ENCODE measurements at places on chromosomes 6 and 20.

DNA sequence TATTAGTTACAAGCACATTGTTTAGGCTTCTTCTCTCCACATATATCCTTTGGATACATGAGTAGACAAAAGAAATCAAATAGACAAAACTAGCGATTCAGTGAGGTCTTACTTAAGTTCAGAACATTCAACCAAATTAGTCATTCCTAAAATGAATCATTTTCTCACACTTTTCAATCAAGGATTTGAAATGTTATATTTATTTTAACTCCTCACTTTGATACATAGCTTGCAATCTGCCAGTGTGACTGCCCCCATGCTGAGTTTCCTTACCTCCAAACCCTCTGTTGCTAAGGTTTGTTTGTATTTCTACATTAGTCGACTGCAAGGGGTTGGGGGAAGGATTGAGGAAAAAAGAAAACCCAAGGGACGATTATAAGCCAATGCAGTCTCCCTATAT, 3.5 kb upstream of the MOXD1 start:
- DNase-seq = no peak

GRCh38 chr6:110468731-110469130, 7.7 kb downstream of the SLC22A16 start:
- DNase-seq = no peak

- DNase-seq = no peak
Measured at GRCh38 chr6:151948002-151948743, 140.7 kb downstream of the ESR1 start.

DNA sequence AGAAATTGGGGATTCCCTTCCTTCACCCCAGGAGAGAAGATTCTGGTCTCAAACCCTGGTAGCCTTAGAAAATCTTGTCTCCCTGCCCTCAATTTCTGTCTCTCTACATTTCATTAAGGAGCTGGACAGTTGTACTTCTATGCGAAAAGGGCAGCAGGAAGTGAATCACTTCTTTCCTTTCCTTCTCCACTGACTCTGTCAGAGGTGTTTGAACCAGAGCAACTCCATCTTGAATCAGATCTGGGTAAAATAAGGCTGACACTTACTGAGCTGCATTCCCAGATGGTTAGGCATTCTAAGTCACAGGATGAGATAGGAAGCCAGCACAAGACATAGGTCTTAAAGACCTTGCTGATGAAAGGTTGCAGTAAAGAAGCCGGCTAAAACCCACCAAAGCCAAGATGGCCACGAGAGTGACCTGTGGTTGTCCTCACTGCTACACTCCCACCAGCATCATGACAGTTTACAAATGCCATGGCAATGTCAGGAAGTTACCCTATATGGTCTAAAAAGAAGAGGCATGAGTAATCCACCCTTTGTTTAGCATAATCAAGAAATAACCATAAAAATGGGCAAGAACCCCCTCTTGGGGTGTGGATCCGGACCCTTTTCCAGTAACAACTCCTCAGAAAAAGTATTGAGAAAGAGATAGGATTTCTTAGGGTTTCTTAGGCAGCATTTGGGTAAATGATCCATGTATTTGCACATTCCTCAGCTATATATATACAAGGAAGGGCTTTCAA, 95.8 kb upstream of the PLCB4 start:
- DNase-seq = no peak

DNA sequence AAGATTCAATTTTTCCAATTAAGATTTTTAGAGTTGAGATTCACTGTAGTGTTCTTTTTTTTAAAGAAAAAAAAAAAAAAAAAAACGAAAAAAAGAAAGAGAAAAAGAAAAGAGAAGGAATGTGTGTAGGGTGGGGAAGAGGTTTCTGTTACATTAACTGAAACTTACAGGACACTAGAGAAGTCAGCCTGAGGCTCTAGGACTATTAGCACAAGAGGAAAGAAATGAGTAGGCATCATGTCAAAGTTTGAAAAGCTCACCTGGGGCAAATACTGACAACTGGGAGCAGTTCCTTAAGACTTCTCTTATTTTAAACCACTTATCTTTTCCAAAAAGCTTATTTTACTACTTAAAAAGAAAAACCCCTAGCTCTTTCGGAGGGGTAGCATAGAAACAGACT, 185.9 kb downstream of the DST start:
- no peak for DNase-seq

DNA sequence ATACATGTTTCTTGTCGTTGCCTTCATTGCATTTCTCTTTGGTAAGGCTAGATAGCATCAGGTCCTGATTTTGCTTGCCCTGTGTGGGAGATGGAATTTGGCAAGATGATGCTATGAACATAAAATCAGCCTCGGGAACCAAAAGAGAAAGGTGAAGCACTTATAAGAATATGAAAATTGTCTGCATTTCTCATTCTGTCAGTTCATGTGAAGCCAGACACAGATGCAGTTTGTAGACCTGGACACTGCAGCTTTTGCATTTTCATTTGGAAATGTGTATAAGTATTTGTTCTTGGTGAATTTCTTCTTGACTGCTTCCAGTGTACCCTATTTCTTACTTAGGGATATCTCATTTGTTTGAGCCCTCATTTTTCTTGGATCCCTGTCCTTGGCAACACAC, 1.3 kb downstream of the YWHAB start:
- no peak for DNase-seq

- DNase-seq = no peak
Measured at GRCh38 chr6:50240986-50241385, 191.3 kb upstream of the DEFB112 start.

- DNase-seq = no peak
Measured at GRCh38 chr6:164097551-164098398, 683.3 kb downstream of the QKI start.

- no peak for DNase-seq
Measured at GRCh38 chr6:63268574-63268973, 51.2 kb downstream of the LGSN start.

GRCh38 chr20:5753814-5754213, 3.6 kb downstream of the SHLD1 start:
- DNase-seq = no peak

DNA sequence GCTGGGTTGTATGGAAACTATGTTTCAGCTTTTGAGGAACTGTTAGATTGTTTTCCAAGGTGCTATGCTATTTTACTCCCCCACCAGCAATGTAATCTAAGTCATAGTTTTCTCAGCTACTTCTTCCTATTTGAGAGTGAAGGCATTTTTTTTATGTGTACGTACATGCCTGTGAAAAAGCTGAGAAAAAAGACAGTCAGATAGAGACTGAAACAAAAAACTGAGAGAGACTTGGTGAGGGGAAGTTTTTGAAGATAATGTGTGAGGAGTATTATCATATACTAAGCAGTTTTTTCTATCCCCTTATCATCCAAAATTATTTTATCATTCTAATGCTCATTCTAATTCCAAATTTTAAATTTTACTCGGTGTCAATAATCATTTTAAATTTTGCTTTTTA, 780.0 kb downstream of the BCKDHB start:
- no peak for DNase-seq

DNA sequence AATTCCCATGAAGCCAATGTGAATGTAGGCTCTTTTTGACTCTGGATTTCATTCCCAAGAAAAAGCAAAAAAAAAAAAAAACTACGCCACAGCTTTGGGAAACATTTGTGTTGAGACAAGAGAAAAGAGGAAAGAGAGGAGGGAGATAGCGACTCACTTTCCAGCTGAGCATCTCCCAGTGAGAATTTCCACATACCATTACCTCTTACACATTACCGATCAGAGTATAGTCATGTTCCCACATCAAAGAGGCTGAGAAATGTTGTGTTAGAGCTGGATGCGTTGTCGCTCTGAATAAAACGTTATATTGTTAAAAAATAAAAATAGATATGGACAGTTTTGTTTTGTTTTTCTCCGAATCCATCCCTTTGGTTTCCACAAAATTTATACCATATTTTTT, 1019.3 kb upstream of the ADGRB3 start:
- DNase-seq = no peak

DNA sequence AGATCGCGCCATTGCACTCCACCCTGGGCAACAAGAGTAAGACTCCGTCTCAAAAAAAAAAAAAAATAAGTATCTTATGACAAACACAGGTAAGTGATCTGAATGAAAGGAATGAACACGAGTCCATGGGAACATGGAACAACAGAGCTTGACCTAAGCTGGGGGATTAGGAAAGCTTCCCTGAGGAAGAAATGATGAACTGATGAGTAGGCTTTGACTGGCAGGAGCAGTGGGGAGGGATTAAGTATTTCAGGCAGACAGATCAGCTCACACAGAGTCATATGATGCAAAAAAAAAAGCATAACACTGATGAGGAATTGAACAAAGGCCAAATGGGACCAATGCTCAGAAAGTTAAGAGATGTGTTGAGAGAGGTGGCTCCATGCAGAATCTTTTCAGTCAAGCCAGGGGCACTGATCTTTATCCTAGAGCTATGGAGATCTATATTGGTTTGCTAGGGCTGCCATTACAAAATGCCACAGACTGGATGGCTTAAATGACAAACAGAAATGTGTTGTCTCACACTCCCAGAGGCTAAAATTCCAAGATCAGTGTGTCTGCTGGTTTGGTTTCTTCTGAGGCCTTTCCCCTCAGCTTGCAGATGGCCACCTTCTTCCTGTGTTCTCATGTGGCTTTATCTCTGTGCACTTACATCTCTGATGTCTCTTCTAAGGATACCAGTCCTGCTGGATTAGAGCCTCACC, 85.6 kb downstream of the ANKRD6 start:
- no peak for DNase-seq

DNA sequence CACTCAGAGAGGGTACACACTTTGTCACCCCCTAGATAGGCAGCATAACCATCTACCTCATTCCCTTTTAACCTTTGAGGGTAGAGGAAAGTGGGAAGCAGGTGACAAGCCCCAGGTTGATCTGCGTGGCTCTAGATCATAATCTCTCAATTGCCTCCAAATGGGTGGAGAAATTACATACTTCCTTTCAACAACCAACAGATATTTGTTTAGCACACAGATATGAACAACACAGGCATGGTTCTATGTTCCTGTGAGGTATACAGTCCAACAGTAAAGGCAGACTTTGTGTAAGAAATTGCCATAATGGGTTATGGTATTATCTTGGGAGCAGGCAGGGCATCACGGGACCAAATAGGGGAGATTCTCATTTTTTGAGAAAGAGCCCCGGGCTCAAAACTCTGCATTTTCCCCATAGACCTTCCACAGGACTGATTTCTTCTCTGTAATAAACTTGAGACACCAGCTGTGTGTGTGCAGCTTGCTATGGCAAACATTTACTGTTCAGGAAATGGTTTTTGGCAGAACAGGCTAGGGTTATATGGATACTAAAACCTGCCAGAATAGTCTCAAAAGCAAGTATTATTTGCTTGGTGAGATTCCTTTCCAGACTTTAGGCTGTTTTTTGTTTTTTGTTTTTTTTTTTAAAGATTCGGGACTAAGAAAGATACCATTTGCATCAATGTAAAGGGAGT, 126.2 kb downstream of the CD164 start:
- no peak for DNase-seq

DNA sequence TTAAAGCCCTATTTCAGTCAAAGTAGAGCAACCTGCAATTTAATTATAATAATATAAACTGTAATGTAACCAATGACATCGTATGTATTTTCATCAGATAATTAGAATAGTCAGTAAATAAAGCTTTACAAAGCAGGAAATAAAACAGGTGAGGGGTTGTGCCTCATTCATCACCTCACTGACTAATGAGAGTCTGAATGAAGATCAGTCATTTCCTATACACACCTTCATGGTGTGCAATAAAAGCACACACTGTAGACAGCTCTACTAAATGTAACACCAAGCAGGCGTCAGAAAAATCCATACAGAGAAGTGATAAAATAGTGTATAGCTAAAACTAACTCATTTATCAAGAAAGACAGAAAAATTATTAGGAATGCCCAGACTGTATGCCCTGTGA, 105.9 kb downstream of the MAN1A1 start:
- no peak for DNase-seq

GRCh38 chr6:170039156-170040114, 251.4 kb downstream of the DLL1 start:
- DNase-seq = no peak

DNA sequence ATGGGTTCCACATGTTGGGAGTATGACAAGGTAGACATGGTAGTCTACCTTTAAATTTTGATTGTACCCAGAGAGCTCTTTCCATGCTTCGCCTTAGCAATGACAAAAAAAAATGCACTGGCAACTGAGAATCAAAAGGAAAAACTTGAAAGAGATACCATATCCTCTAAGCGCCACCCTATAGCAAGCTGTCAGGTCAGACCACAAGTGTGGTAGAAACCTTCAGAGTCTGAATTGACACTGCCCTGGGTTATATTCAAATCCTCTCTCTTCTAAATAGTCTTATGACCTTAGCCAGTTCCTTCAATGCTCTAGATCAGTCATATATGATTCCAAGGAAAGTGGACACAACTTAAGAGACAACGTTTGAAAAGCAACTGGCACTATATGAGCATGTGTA, 45.6 kb upstream of the SMLR1 start:
- no peak for DNase-seq

DNA sequence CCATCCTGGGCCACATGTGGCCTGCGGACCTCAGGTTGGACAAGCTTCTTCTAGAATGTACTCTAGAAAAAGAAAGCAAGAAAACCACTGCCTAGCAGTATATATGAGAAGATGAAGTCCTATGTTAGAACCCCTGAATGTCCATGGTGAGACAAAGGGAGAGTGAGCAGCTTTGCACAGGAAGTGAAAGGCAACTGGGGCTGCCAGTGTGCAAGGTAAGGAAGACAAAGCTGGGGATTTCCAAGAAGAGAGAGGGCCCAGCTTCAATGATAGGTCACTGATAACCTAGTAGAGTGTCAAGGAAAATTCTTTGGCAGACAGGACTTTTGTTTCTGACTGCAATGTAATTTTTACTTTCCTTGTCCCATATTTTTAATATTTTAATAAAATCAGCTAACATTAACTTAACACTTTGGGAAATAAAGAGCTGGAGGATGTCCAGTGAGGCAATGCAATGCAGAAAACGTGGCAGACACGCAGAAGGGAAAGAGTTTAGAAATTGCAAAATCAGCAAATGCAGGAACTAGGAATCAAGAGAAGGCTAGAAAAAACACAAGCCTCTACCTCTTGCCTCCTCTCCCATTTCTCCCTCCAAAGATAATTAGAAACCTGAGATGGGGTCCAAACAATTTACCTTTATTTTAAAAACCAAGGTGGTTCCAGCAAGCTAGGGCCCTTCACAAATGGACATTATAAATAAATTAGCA, 47.4 kb downstream of the CYP39A1 start:
- DNase-seq = no peak

DNA sequence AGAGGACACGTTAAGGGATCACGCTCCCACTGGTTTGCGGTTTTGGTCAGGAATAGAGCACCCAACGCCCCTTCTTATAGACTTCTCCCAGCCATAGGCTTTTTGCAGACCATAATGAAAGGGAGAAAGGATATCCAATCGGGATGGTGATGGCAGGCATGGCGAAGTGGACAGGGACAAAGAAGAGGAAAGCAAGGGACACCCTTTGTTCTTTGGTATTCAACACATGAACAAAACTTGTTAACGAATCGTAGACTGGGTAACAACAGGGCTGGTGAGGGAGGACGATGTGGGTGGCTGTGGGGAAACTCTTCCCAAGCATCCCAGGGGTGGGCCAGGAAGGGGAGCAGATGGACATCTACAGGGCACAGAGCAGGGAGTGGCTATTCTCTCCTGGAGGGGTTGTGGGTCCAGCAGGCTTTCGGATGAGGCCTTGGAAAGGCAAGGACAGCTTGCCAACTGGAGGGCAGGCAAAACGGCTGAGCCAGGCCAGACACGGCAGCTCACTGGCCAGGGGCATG, 1.4 kb upstream of the HSP90AB1 start:
- no peak for DNase-seq

Data from NCI-H524 (cell line).